Kidney (tissue), 22 donors: ENCODE measurements at places on chromosomes 1 and 21.
A peak's percentile ranks its signal among the peaks of the same experiment; 100 is the strongest.

DNA sequence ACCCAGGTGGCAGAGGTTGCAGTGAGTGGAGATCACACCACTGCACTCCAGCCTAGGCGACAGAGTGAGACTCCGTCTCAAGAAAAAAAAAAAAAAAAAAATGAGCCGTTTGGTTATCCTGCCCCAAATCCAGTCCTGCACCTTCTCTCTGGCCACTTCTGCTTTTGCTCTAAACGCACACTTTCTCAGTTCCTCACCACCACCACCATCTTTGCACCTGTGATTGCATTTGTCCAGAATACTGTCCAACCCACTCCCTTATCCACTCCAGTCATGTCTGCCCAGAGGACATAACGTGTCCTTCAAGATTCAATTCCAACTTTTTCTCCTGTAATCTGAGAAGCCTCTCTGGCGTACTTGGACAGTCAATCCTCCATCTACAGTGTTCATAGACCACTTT lies 2.2 kb upstream of the NEK2 start:
- H3K36me3 ChIP-seq, result no peaks in the 10 kb centered on the region
- peaks cover 4% of the 10 kb centered on the region for H3K4me1 ChIP-seq
- H3K27ac ChIP-seq, result no peak overlapping the region

- peak overlapping the region; percentile 78 for H3K4me3 ChIP-seq
- no peaks in the 10 kb centered on the region for H3K4me1 ChIP-seq
- DNase-seq, result no peak
- H3K27me3 ChIP-seq, result no peaks in the 10 kb centered on the region
- no peaks in the 10 kb centered on the region for H3K36me3 ChIP-seq
- H3K27ac ChIP-seq, result peak overlapping the region; percentile 80
Measured at GRCh38 chr21:26572076-26572701, 897 bp downstream of the CYYR1 start.

DNA sequence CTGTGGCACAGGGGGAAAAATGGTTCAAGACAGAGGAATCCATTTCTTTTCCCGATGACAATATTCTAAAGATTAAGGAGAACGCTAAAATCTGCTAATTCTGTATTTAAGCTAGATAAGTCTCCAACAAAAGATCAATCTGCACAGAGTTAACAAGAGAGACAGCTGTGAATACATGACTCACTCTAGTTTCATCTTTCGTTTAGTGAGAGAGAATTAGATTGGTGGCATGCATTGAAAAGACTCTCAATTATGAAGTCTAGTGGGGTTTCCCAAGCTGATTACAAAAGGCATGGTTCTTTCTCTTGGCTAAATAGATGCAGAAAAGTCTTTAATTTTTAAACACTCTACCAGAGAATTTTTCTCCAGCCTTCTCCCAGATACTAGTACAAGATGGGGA lies 34.4 kb downstream of the CAPN9 start:
- H3K4me3 ChIP-seq, result no peak overlapping the region
- H3K27me3 ChIP-seq, result no peaks in the 10 kb centered on the region
- DNase-seq, result no peak
- H3K27ac ChIP-seq, result no peak overlapping the region
- H3K4me1 ChIP-seq, result no peaks in the 10 kb centered on the region

- no peak overlapping the region for H3K4me3 ChIP-seq
- H3K27ac ChIP-seq, result no peak overlapping the region
- H3K27me3 ChIP-seq, result peaks cover 62% of the 10 kb centered on the region
Measured at GRCh38 chr1:197921235-197922069, 4.3 kb downstream of the LHX9 start.

DNA sequence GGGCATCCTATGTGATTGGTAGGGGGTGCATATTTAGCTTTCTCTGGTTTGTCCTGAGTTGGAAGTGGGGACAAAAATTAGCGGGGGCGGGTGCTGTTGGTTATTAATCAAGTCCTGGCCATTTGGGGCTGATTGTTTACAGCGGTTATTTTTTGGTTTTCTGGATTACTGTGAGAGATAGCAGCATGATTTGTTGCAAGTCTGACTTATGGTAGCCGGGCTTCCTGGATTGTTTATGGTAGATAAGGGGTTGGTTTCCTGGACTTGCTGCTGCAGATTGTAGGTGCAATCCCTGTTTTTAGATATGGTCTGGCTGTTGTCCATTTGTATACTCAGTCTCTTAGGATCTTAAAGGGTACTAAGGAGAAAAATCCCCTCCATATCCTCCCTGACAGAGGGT lies 12.1 kb upstream of the PROK1 start:
- DNase-seq, result peak; percentile 0
- no peaks in the 10 kb centered on the region for H3K4me1 ChIP-seq
- H3K27me3 ChIP-seq, result no peaks in the 10 kb centered on the region
- no peaks in the 10 kb centered on the region for H3K36me3 ChIP-seq
- no peak overlapping the region for H3K27ac ChIP-seq

- DNase-seq, result no peak
- no peaks in the 10 kb centered on the region for H3K27me3 ChIP-seq
- no peak overlapping the region for H3K27ac ChIP-seq
Measured at GRCh38 chr1:239212811-239213220, 173.6 kb upstream of the CHRM3 start.

DNA sequence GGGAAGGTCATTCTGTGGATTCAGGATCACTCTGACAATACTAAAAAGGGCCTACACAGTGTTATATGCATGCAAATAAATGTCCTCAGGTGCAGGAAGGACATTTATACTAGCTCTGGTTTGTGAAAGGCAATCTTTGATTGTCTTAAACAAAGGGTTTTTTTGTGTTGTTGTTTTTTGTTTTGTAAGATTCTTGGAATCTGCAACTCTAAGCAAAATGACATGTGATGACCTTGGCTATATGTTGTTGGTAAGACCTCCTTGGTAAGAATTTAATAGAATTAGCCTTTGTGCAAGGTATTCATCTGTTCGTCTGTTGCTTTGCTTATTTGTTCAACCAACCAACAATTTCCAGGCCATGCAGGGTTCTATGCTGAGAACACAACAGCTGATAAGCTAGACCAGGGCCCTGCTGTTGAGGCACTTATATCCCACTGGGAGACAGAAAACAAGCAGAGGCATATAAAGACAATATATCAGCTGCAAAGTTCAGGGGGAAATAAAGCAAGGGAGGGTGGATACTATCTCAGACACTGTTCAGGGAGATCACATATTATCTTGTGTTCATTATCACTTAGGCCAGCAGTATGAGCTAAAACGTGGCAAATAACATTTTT lies 60.3 kb downstream of the FH start:
- no peak for DNase-seq
- H3K27me3 ChIP-seq, result no peaks in the 10 kb centered on the region
- no peaks in the 10 kb centered on the region for H3K4me1 ChIP-seq
- no peak overlapping the region for H3K27ac ChIP-seq

GRCh38 chr1:167186771-167187170 lies 33.9 kb upstream of the POU2F1 start:
- H3K4me3 ChIP-seq, result no peak overlapping the region
- no peaks in the 10 kb centered on the region for H3K4me1 ChIP-seq
- DNase-seq, result no peak
- no peaks in the 10 kb centered on the region for H3K27me3 ChIP-seq
- H3K36me3 ChIP-seq, result no peaks in the 10 kb centered on the region
